ENCODE measurements at places on chromosomes 4 and X.
A peak's percentile ranks its signal among the peaks of the same experiment; 100 is the strongest.

GRCh38 chr4:61527888-61528287 is 327.8 kb downstream of the ADGRL3 start:
- no peak overlapping the region for H3K4me3 ChIP-seq
- no peaks in the 10 kb centered on the region for H3K36me3 ChIP-seq
- H3K27ac ChIP-seq = no peak overlapping the region
- H3K27me3 ChIP-seq = no peaks in the 10 kb centered on the region
- DNase-seq = no peak

DNA sequence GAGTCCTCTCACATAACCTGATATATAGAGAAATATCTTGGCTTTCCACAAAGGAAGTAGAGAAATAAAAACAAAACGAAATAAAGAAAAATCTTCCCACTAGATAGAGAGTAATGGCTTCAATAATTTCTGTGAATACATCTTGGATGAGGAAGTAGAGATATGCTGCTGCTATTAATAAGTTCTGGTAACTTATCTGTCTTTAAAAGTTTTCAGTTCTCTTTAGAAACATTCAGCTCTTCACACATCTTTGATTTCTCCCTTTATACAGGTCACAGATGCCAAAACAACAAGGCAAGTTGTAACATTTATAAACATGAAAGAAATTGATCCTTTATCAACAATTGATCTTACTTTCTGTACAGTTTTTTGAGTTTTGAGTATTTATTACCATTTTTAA is 615.8 kb downstream of the TRAM1L1 start:
- H3K4me1 ChIP-seq = no peaks in the 10 kb centered on the region
- no peak overlapping the region for H3K27ac ChIP-seq
- no peak overlapping the region for H3K4me3 ChIP-seq
- no peak for DNase-seq
- no peaks in the 10 kb centered on the region for H3K36me3 ChIP-seq

GRCh38 chrX:10108288-10108687 is 48.5 kb upstream of the CLCN4 start:
- H3K4me1 ChIP-seq = no peaks in the 10 kb centered on the region
- H3K36me3 ChIP-seq = peaks cover 5% of the 10 kb centered on the region
- peaks cover 7% of the 10 kb centered on the region for H3K27me3 ChIP-seq
- no peak for DNase-seq
- no peak overlapping the region for H3K27ac ChIP-seq

DNA sequence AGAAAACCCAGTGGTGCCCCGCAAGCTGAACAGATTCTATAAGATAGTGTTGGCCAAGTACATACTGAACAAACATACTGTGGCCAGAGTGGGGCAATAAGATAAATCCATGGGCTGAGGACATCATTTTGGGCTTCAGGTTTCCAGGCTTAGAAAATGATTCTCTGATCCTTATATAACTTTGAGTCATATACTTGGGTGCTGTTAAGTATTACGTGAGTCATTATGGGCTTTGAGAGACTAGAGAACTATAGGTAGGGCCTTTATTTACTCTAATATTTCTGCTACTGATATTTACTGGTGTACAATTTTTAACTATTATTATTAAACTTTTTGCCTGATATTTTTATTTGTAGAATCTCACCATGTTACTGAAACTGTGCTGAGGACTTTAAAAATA is 586.1 kb downstream of the CENPC start:
- H3K4me3 ChIP-seq = no peak overlapping the region
- peaks cover 3% of the 10 kb centered on the region for H3K36me3 ChIP-seq

- H3K27me3 ChIP-seq = peaks cover 2% of the 10 kb centered on the region
Measured at GRCh38 chr4:52588097-52588496, 71.0 kb downstream of the USP46 start.

DNA sequence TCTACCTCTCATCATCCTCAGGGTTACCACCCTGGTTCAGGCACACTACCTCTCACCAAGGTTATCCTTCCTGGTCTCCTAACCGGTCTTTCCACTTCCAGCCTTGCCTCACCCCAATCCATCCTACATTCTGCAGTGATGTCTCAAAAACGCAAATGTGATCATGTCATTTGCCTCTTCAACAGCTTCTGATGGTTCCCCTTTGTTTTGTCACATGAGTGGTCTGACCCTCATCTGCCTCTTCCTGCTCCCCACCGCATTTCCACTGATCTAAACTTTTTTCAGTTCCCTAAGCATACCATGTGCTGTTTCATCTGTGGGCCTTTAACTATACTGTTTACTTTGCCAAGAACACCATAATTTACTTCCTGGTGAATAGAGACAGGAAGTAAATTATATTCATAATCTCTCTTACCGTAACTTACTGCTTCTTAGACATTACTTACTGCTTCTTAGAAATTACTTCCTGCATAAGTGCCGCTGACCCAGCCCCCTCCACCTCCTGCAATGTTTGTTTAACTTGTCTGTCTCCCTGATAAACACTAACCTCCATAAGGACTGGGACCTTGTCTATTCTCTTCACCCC is 27.1 kb upstream of the NSUN7 start:
- H3K36me3 ChIP-seq = no peaks in the 10 kb centered on the region
- no peaks in the 10 kb centered on the region for H3K27me3 ChIP-seq
- DNase-seq = no peak
- H3K4me1 ChIP-seq = no peaks in the 10 kb centered on the region
- no peak overlapping the region for H3K27ac ChIP-seq
- H3K4me3 ChIP-seq = no peak overlapping the region

DNA sequence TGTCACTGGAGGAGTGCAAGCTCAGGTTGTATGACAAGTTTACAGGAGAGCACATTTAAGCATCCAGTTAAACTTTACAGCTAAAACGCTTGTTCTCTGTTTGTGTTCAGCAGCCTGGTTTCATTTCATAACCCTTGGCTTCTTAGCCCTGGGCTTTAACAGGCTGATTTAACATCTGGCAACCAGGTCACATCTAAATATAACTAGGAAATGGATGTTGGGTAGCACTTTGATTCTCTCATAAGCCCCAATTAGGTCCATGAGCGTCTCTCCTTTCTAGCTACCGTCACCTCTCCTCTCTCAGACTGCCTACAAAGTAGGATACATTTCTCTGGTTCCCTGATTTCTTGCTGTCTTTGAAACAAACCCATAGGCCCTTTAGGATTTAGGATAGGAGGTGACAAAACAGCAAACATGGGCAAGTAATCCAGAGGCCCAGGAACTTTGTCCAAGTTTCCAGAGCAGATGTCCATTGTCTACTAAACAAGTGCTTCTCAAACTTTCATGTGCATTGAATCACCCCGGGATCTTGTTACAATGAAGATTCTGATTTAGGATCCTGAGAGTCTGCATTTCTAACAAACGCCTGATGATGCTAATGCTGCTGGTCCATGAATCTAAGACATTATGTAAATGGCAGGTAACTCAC is 22.5 kb downstream of the OTUD6A start:
- H3K27ac ChIP-seq = no peak overlapping the region
- no peaks in the 10 kb centered on the region for H3K27me3 ChIP-seq
- peaks cover 3% of the 10 kb centered on the region for H3K4me1 ChIP-seq
- H3K36me3 ChIP-seq = no peaks in the 10 kb centered on the region

DNA sequence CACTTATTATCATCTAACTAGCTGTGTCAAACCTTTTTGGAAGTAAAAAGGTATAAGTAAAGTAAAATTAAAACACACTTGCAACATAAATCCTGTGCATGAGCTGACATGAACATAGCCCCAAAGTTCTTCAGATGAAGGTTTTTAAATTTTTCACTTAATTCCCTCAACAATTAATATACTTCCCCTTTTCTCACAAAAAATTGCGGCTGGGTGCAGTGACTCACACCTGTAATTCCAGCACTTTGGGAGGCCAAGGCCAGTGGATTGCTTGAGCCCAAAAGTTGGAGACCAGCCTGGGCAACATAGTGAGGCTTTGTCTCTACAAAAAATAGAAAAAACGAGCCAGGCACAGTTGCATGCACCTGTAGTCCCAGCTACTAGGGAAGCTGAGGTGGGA is 16.8 kb downstream of the RASGEF1B start:
- DNase-seq = no peak
- H3K4me3 ChIP-seq = no peak overlapping the region
- no peaks in the 10 kb centered on the region for H3K4me1 ChIP-seq
- no peak overlapping the region for H3K27ac ChIP-seq
- no peaks in the 10 kb centered on the region for H3K27me3 ChIP-seq

GRCh38 chrX:101223226-101223625 is 3.6 kb downstream of the DRP2 start:
- peaks cover 17% of the 10 kb centered on the region for H3K4me1 ChIP-seq
- peaks cover 1% of the 10 kb centered on the region for H3K27me3 ChIP-seq
- no peaks in the 10 kb centered on the region for H3K36me3 ChIP-seq
- H3K27ac ChIP-seq = no peak overlapping the region

DNA sequence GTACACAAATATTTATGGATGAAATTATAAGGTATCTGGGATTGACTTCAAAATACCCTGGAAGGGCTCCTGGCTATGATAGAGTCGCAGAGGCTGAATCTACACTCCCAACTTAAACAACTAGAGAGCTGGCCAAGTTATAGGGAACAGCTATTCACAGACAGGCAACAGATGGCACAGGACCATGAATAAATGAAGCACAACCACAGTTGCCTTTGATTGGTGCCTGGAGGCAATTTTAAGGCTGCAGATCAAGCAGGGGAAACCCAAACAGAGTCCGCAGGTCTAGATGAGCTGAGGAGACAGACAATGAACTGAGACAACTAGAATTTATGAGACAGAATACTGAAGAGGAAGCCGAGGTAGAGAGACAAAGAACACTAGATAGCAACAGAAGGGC is 155.9 kb downstream of the EVC2 start:
- no peak overlapping the region for H3K27ac ChIP-seq
- peaks cover 33% of the 10 kb centered on the region for H3K36me3 ChIP-seq
- no peaks in the 10 kb centered on the region for H3K27me3 ChIP-seq
- DNase-seq = no peak

DNA sequence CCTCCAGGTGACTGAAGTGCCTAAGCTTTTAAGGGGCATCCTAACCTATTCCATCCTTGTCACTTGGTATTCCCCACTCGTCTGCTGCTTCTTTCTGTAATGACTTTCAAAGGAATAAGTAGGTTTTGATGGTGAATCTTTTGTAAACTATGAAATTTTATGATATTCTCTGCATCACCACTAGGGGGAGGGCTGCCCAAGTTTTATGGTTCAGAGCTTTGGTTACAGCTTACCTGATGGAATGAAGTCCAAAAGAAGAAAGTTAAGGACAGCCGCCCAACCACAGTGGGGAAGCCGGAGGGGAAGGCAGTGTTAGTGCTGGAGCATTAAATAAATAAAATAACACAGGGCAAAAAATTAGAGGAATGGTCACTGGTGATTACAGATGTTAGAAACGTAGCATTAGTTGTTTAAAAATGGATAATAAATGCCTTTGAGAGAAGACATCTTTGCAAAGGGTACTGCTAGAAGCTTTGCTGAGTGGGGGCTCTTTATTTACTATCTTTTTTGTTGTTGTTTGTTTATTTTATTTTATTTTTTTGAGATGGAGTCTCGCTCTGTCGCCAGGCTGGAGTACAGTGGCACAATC is 204.9 kb downstream of the GBA3 start:
- H3K27me3 ChIP-seq = peaks cover 2% of the 10 kb centered on the region
- H3K27ac ChIP-seq = no peak overlapping the region
- no peaks in the 10 kb centered on the region for H3K4me1 ChIP-seq
- peak; percentile 55 for DNase-seq
- no peaks in the 10 kb centered on the region for H3K36me3 ChIP-seq

DNA sequence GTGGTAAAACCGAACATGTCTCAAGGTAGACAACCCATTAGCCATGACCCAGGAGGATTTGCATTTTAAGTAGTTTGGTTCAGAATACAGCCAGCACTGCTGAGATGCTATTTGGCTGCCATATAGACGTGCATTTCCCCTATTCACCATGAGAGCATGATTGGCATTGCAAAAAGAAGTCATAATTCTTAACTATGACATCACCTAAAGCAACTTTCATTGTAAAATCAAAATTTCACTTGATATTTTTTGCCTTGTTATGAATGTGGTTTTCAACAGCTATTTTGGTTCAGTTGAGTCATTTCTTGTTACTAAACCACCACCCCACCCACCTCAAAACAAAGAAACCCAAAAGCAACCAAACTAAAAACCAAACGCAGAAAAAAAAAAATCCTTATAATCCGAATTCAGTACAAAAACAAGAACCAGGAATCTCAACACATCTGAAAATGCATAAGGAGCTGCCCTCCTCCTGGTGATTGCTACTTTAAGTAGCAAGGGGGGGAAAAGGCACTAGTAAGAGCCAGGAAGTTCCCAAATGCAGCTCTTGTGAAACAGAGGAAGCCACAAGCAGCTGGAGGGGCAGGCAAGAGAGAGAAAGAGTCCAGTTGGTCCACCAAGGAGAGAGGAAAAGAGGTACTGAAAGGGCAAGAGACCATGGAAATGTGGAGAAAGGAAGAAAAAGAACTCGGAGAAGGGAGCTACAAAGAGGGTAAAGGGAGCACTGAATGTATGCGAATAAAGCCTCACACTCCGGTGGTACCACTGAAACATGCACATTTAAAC is 3.1 kb downstream of the SLITRK4 start:
- H3K36me3 ChIP-seq = peaks cover 4% of the 10 kb centered on the region
- H3K4me1 ChIP-seq = peaks cover 11% of the 10 kb centered on the region
- no peak for DNase-seq
- peak overlapping the region; percentile 90 for H3K4me3 ChIP-seq
- H3K27me3 ChIP-seq = peaks cover 8% of the 10 kb centered on the region
- peak overlapping the region; percentile 32 for H3K27ac ChIP-seq

DNA sequence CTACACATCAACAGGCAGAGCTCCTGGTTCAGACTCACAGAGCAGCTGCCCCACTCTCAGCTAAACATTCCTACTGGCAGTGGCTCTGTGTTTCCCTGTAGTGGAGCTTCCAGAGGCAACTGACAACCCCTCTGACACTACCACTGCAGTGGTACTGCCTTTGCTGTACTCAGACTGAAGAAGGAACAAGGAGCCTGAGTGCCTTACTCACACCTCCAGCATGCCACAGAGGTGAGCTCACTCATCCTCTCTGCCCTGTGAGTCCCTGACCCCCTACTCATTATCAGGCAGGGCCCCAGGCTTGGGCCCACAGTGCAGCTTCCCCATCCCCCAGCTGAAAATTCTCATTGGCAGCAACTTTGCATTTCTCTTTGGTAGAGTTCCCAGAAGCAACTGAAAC is 240.5 kb upstream of the POF1B start:
- no peak overlapping the region for H3K27ac ChIP-seq
- no peaks in the 10 kb centered on the region for H3K4me1 ChIP-seq
- no peak overlapping the region for H3K4me3 ChIP-seq
- no peaks in the 10 kb centered on the region for H3K36me3 ChIP-seq
- no peaks in the 10 kb centered on the region for H3K27me3 ChIP-seq
- DNase-seq = no peak

GRCh38 chr4:23881674-23882337 is 8.0 kb downstream of the PPARGC1A start:
- no peak overlapping the region for H3K27ac ChIP-seq
- DNase-seq = no peak
- H3K27me3 ChIP-seq = no peaks in the 10 kb centered on the region
- peaks cover 38% of the 10 kb centered on the region for H3K4me1 ChIP-seq
- no peak overlapping the region for H3K4me3 ChIP-seq

- no peak for DNase-seq
- H3K4me1 ChIP-seq = peaks cover 3% of the 10 kb centered on the region
- no peaks in the 10 kb centered on the region for H3K27me3 ChIP-seq
- H3K36me3 ChIP-seq = no peaks in the 10 kb centered on the region
- no peak overlapping the region for H3K27ac ChIP-seq
Measured at GRCh38 chrX:131907488-131908314, 115.4 kb upstream of the STK26 start.

Data from endothelial cell (in vitro differentiated cells).